ENCODE measurements at places on chromosomes 12 and 14.

DNA sequence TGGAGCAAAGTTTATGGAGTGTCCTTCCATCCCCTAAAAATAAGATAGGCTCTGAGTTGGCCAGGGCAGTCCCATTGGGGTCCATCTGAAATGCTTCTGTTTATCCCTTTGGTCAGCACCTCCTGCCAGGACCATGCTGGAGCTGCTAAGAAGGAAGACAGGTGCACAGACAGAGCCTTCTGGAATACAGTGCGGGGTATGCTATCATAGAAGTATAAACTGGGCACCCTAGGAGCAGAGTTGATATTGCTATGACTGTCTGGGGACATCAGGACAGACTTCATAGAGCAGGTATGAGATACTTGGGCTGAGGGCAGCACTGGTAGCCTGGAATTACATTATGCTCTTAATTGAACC is 170.4 kb upstream of the HIF1A start:
- no peak for DNase-seq

- no peak for DNase-seq
These were observed 37.5 kb downstream of the GPR68 start for GRCh38 chr14:91207008-91207407.

DNA sequence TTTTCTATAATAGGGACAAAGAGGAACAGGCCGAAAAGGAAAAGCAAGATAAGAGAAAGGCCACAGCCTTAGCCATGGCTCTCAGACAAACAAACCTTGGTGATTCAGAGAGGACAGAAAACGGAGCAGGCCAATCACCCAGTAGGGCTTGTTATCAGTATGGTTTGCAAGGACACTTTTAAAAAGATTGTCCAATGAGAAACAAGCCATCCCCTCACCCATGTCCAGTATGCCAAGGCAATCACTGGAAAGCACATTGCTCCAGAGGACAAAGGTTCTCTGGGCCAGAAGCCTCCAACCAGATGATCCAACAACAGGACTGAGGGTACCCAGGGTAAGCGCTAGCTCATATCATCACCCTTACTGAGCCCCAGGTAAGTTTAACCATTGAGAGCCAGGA is 243.8 kb upstream of the BTG1 start:
- DNase-seq: no peak

GRCh38 chr12:44544018-44544417 is 332.1 kb downstream of the NELL2 start:
- no peak for DNase-seq

DNA sequence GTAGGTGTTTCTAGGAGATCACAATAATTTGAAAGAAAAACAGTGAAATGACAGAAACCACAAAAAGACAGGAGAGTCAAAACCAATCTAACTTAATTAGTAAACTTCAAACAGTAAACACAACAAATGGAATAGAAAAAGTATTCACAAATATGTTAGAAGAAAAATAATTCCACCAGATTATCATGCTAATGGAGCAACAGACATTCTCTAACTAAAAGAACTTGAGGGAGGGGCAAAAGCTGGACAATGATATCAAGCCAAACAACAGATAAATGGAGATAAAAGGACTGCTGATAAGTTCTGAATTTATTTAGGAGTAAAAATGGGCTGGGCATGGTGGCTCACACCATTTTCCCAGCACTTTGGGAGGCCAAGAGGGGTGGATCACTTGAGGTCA is 28.7 kb downstream of the CRY1 start:
- no peak for DNase-seq

- no peak for DNase-seq
These were observed 197.0 kb upstream of the C14orf180 start for GRCh38 chr14:104382361-104383087.

DNA sequence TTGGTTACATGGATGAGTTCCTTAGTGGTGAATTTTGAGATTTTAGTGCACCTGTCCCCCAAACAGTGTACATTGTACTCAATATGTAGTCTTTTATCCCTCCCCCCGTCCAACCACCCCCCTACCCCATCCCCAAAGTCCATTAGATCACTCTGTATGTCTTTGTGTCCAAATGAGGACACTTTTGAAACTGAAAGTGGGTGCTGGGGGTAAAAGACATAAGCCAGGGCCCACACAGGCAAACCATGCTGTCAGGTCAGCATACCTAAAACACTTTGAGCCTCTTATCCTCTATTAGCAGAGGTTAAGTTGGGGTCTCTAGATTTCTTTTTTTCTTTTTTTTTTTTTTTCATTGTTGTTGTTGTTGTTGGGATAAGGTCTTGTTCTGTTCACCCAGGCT is 31.3 kb upstream of the KICS2 start:
- DNase-seq: no peak

DNA sequence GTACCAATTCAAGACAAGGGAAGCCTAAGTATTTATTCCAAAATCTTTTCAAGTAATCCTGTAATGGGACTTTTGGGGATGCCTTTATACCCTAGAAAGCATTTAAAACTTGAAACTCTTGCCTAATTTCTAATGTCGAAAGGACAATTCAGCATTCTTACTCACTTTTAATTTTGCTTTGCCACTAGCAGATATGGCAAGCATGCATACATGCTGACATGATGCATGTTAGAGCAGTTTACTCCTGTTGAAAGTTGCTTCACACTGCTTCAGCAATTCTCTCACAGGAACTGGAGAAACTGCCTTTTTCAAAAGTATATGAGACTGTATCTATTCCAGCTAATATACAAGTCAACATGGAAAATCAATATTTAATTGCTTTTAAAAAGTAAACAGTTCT is 79.9 kb downstream of the TAOK3 start:
- DNase-seq: no peak

- DNase-seq: no peak
These were observed 22.1 kb downstream of the FGD6 start for GRCh38 chr12:95195122-95195521.

All from NCI-H1417 (cell line).